ENCODE measurements at places on chromosomes 13 and 19.

GRCh38 chr19:21587549-21587948 is 82.1 kb downstream of the ZNF429 start:
- DNase-seq: no peak

DNA sequence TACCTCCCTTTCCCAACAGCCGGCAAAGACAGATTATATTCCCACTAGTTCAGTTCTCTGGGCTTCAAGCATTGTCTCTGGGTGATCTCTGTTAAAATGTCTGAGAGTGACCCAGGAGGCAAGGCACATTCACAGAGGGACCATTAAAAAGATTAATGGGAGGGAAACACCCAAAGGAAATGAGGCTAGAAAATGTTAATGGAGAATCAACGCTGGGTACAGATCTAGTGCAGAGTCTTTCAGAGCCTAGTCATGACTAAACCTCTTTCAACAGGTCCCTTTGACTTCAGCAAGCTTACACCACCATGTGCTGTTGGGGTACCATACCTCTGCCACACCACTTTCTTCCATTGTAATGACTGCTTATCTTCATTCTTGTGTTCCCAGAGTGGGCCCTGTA is 358.6 kb downstream of the DCT start:
- DNase-seq: no peak

DNA sequence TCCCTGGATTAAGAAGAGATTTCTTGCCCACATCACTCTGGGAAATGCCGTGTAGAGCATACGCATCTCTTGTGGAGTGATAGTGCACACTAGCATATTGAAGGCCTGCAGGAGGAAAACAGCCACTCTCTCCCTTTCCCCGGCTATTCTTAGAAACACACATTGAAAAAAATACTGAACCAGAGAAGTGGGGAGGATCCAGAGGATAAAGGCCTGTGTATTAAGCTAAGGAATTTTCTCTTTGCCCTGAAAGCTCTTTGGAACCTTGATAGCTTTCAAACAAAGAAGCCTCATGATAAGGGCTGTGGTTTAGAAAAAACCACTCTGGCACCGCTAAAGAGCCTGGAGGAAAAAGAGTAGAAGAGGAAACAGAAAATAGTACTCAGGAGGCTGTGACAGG is 386.1 kb upstream of the NBEA start:
- DNase-seq: no peak

- no peak for DNase-seq
These were observed 73.3 kb downstream of the FGF9 start for GRCh38 chr13:21744149-21744548.

DNA sequence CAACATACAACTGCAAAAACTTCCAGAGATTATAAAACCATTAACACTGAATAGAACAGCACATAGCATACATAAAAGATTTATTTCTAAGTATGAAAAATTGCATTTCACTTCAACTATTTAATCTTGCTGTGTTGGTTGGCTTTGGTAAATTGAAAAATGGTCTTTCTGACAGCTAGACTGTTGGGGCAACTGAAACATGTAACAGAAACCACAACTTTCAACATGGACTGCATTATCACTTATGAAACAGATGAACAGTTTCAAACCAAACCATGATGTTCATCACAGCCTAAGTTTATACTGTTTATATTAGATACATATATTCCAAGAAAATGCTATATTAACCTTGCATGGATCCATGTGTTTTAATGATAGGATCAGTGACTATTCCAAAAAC is 324.1 kb upstream of the PCDH9 start:
- DNase-seq: no peak

DNA sequence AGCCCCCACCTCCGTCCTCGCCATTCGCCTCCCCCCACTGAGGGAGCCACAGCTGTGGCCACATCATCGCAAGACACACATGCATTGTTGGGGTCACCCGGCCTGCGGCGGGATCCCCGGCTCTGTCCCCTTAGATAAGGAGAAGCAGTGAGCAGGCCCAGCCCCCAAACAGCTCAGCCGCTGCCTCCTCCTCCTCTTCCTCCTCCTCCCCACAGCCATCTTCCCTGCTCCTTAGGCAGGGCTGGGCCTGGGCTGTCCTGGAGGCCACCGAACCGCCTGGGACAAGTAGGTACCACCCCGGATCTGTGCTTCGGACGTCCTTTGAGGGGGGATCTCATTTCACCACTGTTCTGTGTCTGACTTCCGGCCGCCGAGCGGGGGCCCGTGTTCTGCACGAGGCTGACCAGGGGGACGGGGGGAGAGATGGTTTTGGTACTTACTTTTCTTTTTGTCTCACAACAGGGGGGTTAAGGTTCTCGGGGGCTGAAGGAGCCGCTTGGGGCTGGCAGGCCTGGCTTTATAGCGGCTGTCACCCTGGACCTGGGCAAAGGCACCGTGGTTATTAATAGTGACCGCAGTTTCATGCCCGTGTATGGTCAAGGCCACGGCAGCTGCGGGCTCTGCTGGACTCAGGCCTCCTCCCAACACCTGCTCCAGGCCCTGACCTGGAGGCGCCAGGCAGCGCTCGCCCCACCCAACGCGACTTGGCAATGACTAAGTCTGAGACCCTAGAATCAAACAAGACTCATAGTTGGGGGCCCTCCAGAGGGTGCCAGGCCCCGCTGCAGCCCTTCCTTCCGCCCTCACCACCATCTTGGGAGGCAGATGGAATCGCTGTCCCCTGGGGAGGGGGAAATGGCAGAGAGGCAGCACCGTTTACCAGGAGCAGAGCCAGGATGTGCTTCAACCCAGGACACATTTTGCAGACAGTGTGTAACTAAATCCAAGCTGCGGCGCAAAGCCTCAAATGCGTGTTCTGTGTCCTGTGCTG is 18.3 kb downstream of the NMRK2 start:
- DNase-seq: no peak

DNA sequence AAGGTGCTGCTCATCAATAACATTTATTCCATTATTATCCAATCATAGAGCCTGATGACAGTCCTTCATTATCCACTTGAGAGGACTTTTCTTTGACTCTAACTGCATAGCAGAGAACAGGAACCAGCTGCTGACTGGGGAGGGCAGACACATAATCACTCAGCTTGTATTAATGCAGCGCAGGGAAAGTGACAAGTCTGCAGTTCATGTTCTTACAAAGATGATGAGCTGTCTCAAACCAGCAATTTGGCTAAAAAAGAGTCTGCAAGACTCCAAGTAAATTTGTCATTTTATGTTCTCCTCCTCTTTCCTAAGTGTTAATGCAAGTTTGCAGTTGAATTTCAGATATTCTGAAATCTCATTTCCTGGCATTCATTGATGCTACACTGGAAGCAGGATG is 40.0 kb upstream of the CBY2 start:
- DNase-seq: no peak

DNA sequence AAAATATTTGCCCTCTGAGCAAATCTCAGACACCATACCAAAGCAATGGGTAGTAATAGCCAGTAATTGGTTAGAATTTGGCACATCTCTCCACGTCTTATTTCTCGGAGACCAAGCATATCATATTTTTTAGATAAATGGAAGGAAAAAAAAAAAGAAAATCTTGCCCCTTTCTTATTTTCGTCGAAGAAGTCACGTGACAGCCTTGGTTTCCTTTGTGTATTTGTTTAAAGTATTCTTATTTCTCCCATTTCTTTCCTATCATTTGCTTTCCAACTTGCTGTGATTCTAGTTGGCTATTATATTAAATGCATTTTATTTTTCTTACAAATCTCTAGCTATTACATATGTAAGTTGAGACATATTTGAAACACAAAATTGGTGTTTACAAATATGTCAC is 2155.9 kb downstream of the PCDH9 start:
- no peak for DNase-seq

DNA sequence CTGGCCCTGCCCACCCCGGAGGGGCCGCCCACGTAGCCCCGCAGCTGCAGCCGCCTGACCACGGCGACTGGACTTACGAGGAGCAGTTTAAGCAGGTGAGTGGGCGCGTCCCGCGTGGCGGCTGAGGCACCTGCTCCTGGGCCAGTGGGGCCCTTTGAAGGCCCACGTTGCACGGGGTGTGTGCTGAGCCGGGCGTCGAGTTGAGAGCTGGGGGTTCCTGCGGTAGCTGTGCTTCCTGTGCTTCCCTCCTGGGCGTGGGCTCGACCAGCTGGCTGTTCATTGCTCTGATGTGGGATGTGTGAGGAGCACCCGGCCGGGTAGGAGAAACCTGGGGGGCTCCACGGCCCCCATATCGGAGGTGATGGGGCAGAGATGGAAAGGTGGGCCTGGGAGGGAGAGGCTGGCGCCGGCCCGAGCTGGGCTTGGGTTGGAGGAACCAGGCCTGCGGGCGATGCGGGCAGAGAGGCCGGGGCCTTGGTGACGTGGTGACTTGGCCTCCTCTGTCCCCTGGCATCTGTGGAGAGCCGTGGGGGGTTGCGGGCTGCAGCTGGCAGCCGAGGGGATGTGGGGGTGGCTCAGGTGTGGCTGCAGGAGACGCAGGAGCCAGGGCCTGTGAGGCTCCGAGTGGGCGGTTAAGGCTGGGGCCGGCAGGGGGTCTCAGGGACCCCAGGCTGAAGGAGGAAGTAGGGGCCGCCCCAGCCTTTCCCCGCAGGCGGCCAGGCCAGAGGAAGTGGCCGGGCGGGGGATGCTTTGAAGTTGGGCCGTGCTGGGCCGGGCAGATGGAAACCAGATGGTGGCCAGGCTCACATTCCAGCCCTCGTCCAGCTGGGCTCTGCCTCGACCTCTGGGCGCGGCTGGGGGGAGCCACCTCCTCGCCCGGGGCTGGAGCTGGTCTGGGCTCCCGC is 7.1 kb downstream of the ARID3A start:
- DNase-seq: peak; percentile 88

DNA sequence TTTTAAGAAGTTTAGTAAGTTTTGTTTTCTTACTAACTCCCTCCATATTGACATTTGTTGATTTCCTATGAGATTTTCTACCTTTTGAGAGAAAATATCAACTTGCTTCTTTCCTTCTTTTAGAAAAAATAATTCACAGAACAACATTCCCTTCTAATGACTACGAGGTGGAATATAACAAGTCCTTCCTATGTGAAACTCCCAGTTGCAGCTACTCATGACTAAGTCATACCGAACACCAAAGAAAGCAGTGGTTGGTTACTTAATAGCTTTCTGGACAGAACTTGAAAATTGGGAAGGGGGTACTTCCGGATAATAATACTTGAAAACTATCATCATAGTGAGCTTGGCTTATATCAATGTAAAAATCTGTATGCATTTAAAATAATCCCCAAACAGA is 144.8 kb downstream of the DACH1 start:
- no peak for DNase-seq

DNA sequence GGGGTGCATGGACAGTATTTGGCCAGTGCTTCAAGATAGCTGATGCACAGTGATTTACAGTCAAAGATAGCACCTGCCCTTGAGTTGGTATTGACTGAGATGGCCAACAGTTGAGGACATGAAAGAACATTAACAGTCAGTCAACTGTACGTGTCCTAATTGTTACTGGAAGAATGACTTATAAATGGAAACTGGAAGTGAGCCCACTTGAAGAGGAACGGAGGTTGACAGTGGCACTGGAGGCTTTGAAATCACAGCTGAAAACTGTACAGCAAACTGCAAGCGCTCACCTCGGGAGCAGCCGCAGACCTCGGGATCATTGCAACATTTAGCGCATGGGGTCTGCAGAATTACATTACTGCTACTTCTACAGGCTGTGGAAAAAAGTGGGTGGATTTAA is 77.1 kb downstream of the GGACT start:
- DNase-seq: no peak

All from AG09319 (cell line).